ENCODE measurements at places on chromosomes 16 and 17. TPM values are rescaled to one million over a fixed set of nuclear protein-coding genes. Genes with fewer than 3 reads are reported as not detected.

GRCh38 chr16:53224951-53225533 is 170.3 kb downstream of the CHD9 start:
- no peak for DNase-seq

ARL6IP1 gene
- total RNA-seq, result 71.6 TPM

DNA sequence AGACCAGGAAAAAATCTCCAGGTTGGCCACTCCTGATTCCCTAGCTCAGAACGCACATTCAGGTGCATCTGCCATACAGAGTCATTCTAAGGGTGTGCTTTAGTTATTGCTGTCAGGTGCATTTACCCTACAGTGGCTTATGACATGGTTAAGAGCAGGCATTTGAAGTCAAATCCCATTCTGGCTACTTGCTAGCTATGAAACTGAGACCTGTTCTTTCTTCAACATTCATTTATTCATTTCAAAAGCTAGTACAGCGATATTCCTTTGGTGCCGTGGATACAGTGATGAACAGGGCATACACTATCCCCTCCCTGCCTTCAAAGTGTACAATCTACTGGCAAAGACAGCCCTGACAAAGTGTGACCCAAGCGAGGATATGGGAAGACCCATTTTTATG is 508.3 kb downstream of the NPIPA7 start:
- DNase-seq, result no peak

KRTAP1-5 gene
- total RNA-seq, result not detected

DNA sequence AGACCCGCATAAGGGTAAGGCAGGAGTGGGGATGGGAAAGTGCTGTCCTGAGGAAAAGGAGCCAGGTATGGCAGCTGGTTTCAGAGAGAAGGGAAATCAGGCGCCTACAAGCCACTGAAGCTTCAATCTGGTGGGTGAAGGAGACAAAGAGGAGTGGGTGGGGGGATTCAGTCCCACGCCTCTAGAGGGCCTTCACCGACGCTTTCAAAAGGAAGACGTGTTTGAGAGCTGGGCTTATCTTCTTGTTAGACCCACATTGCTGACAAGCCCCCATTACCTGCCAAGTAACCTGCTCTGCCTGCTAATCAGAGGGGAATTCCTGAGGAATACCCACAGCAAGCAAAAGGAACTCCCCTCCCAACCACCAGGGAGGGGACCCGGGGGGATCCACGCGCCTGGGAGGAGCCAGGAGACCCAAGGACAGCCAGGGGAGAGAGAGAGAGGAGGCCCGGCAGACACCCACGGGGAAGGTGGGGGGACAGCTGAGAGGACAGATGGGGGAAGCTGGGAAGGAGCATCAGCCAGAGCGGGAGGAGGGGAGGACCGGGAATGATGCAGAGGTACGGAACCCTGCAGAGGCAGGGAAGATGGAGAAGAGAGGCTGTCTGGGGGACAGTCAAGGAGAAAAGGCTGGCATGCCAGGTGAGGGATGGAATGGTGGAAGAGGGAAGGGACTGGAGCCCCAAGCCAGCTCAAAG is 1.0 kb downstream of the MTMR4 start:
- DNase-seq, result no peak

GRCh38 chr16:58475091-58475619 is 24.8 kb upstream of the NDRG4 start:
- no peak for DNase-seq

DNA sequence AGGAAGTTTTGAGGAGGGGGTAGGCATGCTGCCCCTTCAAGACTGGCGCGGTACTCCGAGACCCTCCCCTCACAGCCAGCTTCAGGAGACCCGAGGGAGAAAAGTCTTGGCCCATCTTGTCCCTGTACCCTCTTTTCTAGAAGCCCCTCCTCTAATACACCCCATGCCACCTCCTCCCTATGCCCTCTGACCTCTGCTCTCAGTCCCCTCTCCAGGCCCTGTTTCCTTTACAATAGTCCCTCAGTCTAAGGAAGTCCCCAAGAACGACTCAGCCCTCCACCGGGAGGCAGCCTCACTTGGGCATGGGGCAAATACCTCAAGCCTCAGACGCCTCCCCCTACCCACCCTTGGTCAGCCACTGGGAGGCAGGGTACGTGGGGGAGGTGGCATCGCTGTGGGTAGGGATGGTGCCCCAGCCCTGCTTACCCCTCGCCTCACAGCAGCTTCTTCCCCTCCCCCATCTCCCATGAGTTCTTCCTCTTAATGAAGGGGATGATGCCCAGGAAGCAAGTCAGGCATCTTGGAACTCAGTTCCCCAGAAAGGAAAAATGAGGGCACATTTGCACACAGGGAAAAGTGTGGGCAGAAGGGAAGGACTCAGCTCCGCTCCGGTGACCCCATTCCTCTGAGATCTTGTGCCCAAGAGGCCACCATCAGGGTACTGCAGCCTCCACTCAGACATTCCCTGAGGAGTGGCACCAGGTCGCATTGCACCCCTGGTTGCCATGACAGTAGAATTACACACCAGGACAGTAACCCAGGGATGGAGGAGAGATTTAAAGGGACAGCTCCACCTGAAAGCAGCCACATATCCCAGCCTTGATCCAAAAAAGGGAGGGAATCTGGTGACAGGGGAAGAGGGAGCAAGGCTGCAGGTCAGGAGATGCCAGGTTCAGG is 6.2 kb downstream of the MPP2 start:
- DNase-seq, result no peak

DNA sequence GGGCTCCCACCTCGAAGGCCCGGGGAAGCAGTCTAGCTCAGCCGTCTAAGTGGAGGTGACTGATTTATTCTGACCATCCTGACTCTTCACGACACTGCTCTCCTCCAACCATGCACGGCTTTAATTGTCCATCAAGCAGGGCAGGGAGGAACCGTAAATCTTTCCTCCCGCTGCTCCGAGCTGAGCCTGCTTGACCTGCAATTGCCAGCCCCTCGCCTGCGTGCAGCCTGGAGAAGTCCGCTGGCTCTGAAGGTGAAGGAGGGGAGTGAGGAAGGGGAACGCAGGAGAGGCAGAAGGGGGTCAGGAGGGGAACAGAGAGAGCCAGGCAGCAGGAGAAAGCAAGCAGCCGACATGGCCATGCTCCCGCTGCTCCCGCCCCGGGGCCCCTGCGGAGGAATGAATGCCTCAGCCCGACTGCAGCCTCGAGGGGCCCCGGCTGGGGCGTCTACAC is 10.1 kb downstream of the RBFOX3 start:
- DNase-seq, result no peak

- peak; percentile 54 for DNase-seq
Measured at GRCh38 chr16:20612551-20613480, 36.6 kb upstream of the ACSM2B start.

- peak; percentile 82 for DNase-seq
Measured at GRCh38 chr17:49193513-49194296, 16.7 kb downstream of the GNGT2 start.

SRL gene
- 15.6 TPM for total RNA-seq

DNA sequence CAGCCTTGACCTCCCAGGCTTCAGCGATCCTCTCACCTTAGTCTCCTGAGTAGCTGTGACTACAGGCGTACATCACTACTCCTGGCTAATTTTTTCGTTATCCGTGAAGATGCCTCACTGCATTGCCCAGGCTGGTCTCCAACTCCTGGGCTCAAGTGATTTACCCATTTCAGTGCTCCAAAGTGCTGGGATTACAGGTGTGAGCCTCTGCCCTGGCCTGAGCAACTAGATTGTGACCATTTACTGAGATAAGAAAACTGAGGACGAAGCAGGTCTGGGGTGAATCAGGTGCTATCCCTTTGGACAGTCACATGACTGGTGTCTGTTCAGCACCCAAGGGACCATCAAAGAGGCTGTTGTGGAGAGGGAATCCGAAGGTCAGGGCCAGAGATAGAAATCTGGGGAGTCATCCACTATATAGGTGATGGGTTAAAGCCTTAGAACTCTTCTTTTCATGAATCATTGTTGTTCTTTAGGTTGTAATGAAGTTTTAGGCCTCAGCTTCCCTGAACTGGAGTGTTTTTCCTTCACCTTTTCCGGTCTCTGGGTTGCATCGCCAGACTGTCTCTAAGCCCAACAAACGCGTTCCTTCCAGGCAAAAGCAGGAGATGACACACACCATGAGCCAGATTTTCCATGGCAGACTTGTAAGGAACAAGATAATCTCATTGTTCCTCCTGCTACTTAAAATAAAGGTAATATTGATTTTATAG is 62.5 kb downstream of the FTO start:
- no peak for DNase-seq

NPIPA8 gene
- not detected for total RNA-seq

PPP1R27 gene
- total RNA-seq, result not detected

DNA sequence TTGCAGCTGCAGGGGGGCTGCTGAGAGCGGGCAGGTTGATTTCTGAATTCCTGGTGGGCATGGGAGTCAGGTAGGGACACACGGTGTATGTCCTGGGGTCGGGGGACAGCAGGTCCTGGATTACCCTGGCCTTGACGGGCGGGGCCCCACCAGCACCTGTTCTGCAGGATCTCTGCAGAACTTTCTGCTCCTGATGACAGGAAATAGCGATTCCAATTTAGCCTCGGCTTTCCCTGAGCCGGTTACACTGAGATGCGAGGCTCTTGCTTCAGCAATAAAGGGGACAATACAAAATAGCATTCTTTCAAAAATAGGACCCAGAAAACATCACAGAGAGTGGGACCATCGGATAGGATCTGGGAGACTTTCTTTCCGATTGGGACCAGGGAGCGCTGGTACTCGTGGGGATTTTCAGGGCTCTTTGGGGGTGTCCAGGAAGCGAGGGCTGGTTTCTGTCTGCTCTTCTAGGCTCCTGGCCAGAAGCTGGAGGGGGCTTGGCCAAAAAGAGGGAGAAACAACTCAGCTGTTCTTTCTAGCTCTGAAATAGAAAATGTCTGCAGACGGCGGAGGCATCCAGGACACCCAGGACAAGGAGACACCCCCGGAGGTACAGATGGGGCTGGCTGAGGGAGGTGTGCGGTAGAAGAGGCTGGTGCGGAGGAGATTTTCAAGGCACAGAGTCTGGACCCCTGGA is 642 bp downstream of the ZNF205 start:
- no peak for DNase-seq

SLC6A4 gene
- total RNA-seq, result 0.85 TPM

DNA sequence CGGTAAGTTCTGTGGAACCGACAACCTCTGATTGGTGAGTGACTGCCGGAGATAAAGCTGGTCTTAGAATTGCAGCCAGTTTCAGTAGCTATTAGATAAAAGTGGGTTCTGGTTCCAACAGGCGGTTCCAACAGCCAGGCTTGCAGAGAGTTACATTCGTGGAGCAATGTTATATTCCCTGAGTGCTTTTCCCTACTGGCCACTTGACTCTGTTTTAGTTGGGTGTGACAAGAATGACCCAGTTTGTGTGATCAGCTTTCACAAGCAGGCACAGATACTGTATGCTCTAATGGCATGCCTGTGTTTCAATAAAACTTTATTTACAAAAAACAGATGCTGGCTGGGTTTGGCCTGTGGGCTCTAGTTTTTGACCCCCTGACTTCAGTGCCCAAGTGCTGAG is 196.6 kb downstream of the SNX29 start:
- DNase-seq, result no peak

DNA sequence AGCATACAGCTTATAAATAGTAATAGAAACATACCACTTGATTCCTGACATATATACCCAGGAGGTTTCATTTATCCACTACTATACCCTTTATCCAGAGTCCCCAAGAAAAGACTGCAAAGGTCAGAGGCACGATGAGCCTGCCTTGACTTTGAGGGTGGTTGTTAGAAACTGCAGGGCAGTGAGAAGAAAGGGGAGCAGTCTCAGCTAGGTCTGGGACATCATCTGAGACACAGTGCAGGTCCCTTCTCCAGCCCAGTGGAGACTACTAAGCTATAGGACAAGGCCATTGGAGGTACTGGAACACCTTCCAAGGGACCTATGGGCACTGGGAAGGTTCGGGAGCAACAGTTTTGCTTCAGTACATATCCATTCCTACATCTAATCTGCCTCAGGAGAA is 20.2 kb upstream of the TEKT3 start:
- no peak for DNase-seq

DNASE1L2 gene
- not detected for total RNA-seq

SHCBP1 gene
- total RNA-seq, result 0.11 TPM

DNA sequence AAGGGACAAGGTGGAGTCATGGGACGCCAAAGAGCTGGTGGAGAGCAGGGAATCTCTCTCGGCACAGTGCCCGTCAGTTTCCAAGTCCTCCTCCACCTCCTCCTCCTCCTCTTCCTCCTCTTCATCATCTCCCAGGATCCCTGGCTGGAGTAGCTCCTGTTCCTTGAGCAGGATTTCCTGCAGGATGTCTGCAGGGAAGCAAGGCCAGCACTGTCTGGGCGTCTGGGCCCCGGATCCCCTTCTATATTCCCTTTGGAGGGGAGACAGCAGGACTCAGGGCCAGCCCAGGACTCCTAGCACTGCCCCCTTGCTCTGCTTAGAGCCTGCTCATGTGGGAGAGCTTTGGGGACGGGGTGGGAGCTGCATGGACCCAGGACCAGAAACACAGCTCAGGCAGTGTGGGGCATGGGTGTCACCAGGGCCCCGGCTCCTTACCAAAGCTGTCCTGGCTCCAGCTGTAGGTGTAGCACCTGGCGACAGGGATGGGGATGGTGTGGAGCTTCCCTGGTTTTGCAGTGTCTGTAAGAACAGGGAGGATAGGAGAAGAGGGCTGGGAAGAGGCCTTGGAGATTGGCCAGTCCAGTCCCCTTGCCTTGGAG is 21.3 kb upstream of the PIK3R6 start:
- no peak for DNase-seq

DNA sequence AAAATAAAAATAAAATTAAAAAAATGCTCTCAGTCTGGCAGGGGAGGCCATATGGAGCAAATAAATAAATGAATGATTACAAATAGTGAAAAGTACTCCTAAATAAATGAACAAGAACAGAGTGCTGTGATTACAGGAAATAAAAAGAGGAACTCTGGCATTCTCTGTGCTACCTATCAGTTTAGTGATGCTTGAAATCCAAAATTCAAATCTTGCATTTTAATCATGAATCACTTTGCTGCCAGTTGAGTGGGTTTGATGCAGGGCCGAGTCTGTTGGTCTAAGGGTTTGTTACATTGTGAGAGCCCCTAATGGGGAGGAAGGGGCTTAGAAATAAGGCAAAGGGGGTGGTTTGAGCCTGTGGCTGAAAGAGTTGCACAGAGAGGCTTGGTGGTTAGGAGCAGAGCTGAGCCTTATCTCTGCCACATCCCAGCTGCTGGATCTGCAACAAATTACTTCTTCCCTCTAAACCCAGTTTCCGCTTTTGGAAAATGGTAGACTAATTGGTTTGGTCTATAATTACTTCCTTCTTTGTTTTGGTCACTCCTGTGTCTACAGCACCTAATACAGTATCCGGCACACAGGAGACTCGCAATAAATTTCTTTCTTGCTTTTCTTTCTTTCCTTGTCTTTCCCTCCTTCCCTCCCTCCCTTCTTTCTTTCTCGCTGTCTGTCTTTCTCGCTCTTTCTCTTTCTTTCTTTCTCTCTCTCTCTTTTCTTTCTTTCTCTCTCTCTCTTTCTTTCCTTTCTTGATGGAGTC is 6.3 kb upstream of the ABCC1 start:
- no peak for DNase-seq

GRCh38 chr16:63938661-63939060 is 1183.2 kb downstream of the CDH11 start:
- DNase-seq, result no peak

GRCh38 chr16:85134076-85134788 is 22.0 kb upstream of the CIBAR2 start:
- no peak for DNase-seq

GRCh38 chr17:63834431-63835166 is 7.1 kb upstream of the FTSJ3 start:
- no peak for DNase-seq

- DNase-seq, result peak; percentile 66
Measured at GRCh38 chr16:80804056-80804525, 307 bp downstream of the CDYL2 start.

GRCh38 chr17:19365833-19366636 is 3.5 kb upstream of the B9D1 start:
- no peak for DNase-seq

GRCh38 chr17:69870091-69870530 is 204.9 kb upstream of the KCNJ16 start:
- no peak for DNase-seq

GRCh38 chr16:81810894-81811538 is 31.9 kb downstream of the PLCG2 start:
- DNase-seq, result no peak

All from ascending aorta (tissue), 2 donors.